ENCODE measurements at places on chromosomes 4 and X.

- DNase-seq = no peak
These were observed 90.2 kb downstream of the CPZ start for GRCh38 chr4:8682725-8683124.

DNA sequence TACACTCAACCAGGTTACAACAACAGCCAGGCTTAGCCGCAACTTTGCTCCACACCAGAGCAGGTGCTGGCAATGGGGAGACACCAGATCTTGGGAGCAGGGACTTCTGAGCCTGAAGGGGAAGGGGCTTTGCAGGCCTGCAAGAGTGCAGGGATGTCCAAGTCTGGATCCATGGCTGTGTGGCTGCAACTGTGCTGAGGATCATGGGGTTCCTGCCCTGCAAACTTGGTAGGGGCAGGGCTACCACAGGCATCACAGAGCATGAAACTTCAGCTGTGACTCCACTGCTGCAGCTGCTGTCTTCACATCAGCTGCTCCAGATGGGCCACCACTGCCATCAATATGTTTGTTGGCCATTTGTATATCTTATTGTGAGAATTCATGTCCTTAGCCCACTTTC is 340.4 kb downstream of the FSTL5 start:
- DNase-seq = no peak

DNA sequence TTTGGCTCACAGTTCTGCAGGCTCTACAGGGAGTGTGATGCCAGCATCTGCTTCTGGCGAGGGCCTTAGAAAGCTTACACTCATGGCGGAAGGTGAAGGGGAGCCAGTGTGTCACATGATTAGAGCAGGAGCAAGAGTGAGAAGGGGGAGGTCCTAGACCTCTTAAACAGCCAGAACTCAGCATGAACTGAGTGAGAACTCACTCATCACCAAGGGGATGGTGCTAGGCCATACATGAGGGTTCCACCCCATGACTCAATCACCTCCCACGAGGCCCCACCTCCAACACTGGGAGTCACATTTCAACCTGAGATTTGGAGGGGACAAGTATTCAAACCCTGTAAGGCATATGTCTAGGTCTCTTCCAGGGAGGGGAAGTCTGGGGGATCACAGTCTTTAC is 33.4 kb downstream of the SPRY1 start:
- DNase-seq = no peak

DNA sequence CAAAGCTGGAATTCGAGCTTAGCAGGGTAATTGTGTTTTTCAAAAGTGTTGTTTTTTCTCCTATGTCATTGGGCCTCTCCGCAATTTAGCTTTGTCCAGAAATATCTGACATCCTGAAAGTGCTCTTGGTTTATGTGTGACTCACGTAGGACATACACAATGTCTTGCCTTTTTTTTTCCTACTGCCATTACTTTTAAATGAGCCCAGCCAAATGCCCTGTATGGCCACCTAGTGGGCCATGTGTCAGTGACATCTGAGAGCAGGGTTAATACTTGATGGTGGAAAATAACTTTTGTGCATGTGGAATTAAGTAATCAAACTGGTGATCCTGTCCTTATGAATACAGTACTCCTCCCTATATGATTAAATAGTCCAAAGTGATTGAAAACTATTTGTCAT is 1411.1 kb upstream of the TENM3 start:
- no peak for DNase-seq

DNA sequence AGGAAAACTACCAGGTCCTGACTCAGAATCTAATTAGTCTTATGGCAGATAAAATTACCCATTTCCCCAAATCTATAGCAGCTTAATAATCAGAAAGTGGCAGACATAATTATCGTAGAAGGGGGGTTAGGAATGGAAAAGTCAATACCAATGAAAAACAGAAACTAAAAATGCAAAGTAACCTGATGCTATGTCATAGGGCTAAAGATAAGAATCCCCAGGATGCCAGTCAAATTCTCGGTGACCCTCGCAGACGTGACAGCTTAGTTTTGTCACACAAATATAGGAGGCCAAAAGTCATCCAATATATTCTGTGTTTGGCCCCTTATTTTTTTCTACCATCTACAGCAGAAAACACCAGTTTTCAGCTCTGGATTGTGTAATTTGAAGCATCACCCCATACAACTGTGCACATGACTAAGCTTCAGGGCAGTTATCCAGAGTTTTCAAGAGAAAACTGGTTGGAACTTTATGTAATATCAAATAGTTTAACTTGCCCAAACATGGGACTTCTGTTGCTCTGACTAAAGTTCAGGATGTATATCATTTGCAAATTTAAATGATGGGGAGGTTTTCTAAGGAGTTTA is 30.9 kb downstream of the RASSF6 start:
- DNase-seq = no peak

- no peak for DNase-seq
These were observed 624 bp downstream of the BEX5 start for GRCh38 chrX:102154900-102155805.

DNA sequence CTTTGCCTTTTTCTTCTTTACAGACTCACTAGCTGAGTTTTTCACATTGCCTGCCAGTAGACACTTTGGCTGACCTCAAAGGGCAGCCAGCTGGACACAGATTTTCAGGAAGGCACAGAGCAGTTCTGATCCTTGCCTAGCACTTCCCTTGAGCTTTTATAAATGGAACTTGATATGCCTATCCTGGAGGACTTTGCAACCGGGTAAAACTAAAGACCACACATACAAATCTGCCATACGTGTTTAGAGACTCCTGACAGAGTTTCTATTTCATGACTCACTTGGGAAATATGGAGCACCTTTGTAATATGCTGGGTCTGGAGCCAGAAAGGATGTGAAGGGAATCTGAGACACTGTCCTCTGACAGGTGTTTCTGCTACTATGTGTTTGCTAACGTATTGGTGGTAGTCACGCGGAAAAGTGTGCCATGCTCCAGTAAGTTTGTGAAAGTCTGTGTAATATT is 56.7 kb upstream of the RASSF6 start:
- DNase-seq = no peak

DNA sequence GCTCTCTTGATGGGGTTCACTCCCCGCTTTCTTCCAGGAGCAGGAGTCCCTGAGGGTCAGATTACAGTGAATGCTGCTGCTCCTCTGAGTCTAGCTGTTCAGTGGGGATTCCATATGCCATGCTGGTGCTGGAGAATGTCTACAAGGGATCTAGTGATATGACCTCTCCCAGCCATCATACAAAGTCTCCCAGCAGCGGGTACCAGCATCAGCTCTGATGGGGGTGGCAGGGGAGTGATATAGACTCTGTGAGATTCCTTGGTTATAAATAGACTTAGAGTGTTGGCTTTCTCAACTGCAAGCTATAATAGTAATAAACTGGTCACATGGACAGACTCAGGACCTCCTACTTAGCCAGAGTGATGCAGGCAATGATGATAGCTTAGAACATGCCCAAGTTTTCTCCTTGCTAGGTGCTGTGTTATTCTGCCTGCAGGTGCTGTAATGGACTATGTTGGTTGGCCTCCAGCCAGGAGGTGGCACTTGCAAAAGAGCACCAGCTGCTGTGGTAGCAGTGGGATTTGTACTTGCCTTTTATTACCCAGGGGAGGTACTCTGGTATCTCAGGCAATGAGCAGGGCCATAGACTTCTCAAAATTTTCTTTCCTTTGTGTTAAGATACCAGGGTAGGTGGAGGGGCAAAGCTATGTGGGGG is 202.9 kb downstream of the CHIC1 start:
- DNase-seq = no peak

DNA sequence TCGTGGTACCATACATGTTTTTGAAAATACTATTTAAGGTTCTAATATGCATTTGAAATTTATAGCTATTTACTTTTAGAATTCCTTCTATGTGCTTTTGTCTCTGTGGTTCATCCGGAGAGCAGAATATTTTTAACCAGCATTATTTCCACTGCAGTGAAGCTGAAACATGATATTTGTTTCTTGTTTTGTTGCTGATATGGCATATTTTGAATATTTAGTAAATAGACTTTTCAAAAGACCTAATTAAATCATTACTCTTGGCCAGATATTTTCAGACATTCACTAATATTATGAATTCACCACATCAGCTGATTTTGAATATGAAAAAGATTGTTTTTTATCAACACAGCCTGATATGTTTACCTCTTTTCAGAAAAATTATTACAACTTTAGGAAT is 87.0 kb downstream of the FAT4 start:
- DNase-seq = no peak

DNA sequence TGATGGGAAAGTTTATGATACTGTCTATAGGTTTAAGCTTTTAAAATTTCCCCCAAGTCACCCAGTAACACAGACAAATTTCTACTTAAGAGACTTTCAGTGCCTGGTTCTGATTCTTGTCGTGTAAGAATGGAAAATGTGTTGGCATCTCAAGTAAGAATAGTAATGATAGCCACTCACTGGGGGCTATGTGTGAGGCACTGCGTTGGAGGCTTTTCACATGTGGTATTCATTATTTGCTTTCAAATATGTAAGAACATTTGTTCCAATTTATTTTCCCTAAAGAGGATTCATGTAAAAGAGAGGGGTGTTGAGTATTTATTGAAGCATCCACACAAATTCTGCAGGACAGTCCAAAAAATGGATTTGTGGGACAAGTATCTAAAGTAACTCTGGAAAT is 143.6 kb downstream of the FNIP2 start:
- DNase-seq = no peak

- DNase-seq = no peak
These were observed 77.8 kb downstream of the KLHL13 start for GRCh38 chrX:118038614-118039365.

- no peak for DNase-seq
These were observed 144.1 kb upstream of the NOCT start for GRCh38 chr4:138871555-138871875.

DNA sequence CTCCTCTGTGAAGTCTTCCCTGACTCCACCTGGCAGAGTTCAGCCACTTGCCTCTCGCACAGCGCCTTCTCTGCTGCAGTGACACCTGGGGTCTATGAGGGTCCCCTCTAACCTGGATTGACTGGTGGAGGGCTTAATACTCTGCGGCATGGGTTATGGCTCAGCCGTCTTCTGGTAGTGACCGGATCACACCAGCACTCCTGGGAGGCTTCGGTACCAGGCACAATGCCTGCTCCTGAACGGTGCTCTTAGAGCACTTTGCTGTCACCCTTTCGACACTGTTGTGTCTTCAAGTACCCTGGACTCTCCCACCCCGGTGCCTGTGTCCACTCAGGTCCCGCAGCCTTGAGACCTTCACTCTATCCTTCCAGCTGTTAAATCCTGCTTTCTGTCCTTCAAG is 50.0 kb downstream of the C4orf50 start:
- DNase-seq = no peak

GRCh38 chrX:12989461-12989860 is 14.6 kb downstream of the TMSB4X start:
- no peak for DNase-seq

DNA sequence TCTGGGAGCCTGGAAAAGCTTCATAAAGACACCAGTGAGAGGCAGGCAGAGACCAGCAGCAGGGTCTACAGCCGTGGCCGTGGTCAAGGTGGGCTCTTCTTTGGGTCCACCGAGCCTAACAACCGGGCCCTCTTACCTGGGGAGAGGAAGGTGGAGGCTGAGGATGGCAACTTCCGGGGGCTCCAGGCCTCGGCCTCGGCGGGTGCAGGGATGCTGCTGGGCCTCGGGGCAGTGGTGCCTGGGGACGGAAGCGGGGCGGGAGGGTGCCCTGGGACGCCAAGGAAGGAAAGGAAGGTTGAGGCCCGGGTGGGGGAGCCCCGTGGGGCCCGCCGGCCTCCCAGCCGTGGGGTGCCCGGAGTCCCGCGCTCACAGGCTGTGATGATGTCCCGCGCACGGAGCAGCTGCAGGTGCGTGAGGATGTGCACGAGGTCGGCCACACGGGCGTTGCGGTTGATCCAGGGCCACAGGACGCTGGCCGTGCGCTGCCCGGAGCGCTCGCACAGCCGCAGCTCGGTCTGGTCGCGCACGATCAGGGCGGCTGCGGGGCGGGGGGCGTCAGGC is 561 bp downstream of the IRAK1 start:
- no peak for DNase-seq

DNA sequence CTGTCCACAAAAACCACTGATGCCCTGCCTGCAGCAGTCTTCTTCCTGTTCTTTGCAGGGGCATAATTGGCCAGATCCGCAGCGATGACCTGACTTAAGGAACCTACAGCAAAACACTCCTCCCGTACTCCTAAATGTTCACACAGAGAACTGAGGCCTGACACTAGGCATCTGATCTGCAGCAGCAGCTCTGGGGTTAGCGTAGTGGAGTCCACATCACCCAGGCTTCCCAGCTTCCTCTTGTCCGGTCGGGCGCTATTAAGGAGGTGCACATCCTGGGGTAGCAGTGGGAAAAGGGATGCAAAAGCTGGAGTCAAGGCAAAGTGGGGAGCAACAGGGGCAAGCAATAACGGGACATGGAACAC is 758 bp downstream of the SCFD2 start:
- peak; percentile 39 for DNase-seq
